ENCODE measurements at places on chromosomes 1 and 21.

DNA sequence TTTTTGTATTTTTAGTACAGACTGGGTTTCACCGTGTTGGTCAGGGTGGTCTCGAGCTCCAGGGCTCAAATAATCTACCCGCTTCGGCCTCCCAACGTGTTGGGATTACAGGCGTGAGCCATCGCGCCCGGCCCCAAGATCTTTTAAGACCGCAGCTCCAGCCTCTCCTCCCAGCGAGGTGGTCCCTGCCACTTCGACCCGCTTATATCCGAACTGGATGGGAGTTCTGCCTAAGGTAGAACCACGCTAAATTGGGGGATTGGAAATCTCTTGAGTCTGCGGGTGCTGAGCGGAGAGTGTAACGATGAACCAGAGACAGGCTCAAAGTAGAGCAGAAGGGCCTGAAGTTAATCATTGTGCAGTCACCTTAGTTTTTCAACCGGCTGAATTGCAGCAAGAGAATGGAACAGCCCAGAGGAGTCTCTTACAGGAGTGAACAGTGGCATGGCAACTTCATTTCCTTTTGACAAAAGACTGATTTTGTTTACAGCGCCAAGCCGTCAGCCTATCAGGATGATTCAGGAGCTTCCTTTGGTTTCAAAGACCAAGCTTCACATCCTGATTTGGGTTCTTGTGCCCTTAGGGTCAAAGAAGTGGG lies 726 bp upstream of the CYB5R1 start:
- DNase-seq = peak; percentile 29

DNA sequence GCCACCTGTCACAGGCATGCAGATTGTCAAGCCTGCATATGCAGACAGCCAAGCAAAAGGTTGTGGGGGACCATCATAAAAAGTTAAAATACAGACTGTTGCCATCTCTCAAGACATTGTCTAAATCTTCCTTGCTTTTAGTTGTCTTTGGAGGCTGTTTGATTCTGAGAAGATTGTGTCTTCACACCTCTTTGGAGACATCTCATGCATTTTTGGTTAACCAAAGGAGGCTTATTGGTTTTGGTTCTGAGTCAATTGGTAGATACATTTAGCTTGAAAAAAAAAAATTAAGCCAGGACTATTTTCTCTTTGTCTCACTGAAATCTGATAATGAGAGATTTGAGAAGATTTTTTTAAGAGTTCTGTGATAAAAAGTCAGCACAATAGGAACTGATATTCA lies 217.6 kb downstream of the LYPLAL1 start:
- no peak for DNase-seq

GRCh38 chr1:41765152-41765551 lies 153.6 kb downstream of the HIVEP3 start:
- no peak for DNase-seq

DNA sequence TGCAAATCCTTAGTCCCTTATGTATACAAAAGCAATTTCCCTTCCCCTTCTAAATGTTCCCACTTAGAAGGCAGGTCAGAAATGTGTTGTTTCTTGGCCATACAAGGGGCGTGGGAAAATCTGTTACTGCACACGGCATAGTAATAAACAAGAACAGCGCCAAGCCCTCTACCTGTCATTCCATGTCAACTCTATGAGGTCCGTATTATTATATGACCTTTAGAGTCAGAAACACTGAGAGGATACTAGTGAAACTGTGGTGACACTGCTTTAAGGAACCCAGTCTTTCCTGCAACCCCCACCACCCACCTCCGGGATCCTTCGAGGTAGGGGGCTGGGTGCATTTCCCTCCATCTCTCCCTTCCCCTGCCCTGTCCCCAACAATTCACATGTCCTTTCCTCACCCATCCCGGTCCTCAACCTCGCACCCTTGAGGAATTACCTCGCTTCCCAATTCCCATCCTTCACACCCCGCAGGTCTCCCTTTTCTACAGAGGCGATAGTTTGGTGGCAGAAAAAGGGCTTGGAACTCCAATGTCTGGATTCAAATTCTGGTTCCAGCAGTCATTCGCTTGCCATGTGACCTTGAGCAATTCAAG lies 647 bp downstream of the SDHB start:
- DNase-seq = no peak

DNA sequence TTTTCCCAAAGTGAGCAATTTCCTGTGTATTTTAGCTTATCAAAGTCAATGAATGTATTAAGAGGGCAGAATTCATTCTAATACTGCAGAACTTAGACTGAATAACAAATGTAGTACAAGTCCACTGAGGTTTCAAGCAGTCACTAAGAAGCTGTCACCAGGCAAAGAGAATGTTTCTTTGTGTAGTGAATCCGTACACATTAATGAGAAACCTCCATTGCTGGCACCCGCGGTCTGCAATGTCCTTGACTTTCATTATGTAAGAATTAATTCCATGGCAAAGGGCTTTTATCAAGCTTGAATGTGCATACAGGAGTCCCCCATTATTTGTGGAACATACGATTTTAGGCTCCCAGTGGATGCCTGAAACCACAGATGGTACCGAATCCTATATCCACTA lies 719.5 kb upstream of the TMPRSS15 start:
- no peak for DNase-seq

DNA sequence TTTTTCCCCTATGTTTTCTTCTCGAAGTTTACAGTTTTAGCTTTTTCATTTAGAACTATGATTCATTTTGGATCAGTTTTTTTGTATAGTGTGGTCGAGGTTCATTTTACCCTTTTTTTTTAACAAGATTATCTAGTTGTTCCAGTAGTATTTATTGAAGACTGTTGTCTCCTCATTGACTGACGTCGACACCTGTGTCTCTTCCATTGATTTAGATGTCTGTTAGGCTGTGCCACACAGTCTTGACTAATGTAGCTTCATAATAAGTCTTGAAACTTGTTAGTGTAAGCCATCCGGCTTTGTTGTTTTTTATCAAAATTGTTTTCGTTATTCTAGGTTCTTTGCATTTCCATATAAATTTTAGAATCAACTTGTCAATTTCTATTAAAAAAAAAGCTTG lies 45.2 kb downstream of the CAMSAP2 start:
- no peak for DNase-seq

DNA sequence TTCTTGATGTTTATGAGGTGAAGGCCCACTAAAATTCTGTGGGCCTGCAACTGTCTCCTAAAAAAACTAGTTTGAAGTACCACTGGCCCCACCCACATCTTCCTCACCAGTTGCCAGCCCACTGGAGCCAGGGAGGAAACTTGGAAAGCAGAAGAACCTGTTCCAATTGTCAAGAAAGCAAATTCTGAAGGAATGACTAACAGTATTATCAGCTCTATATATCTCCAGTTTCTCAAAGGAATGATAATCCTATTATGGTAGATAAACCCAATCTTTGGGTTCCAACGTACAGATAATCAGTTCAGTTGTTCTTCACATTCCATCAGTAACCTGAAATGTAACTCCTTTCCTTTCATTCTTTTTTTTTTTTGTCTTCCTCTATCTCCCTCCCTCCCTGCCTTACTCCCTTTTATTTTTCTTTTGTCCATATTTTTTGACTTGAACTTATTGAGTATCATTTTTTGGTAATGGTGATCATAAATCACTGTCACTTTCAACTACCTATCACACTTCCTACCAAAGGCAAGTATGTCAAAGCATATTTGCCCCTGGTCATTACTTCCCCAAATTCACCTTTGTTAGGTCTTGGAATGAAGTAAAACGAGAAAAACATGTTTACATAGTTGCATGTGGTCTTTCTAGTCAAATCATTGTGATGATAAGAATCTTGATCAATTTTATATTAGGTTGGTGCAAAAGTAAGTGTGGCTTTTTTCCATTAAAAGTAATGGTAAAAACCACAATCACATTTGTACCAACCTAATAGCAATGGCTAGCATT lies 943.4 kb downstream of the TTLL7 start:
- no peak for DNase-seq

- DNase-seq = no peak
These were observed 6.9 kb upstream of the TMEM269 start for GRCh38 chr1:42777852-42778251.

GRCh38 chr1:59072583-59072947 lies 224.3 kb upstream of the FGGY start:
- DNase-seq = no peak

DNA sequence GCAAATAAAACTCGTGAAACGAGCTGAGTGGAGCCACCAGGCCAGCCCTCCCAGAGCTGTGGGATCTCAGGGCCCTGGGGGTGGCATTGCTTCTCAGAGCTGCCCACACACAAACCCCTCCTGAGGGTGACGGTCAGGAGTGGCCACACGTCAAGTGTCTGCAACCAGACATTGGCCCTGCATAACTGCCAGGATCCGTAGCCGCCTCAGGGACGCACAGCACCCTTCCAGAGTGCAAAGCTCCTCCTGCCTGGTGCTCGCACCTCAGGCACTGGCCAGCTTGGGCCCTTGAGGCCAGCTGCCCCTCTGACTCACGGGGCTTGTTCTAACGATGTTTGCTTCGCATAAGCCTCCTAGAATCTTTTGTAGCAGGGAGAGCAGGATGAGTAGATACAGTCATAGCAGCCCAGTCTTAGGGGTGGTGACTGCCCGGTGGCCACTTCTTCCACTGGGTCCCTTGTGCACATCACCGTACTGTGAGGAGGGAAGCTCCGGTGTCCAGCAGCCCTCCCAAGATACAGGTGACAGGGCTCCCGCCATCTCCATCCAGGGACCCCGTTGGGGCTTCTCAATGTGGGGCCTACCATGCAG lies 5.0 kb downstream of the WNT3A start:
- no peak for DNase-seq

DNA sequence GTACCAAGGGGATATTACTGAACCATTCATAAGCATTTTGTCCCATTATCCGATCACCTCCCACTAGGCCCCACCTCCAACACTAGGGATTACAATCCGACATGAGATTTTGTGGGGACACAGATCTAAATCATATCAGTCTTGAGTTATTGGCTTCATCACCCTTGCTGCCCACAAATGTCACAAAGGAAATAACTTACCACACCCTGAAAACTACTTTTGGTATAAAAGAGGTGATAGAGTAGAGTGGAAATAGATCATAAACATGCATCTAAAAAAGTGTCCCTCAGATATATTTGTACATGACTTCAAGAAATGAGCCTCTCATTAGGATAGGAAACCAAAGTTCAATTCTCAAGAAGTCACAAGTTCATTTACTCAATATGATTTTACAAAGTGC lies 22.6 kb upstream of the FCRL3 start:
- no peak for DNase-seq

DNA sequence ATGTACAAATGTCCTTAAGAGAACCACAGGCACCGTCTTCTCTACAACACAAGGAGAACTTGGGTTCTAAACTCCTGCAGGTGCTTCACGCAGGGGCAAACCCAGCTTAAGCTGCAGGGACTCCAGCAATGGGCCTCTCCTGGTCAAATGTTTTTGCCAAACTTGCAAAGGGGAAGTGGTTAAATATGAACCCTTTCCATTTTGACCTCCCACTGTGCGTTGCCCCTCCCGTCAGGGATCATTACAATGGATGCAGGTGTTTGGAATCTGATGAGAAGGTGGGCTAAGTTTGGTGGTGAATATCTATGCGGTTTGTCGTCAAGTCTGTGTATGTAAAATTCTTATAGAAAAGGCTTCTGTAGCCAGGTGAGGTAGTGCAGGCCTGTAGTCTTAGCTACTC lies 29.1 kb upstream of the SLC25A33 start:
- no peak for DNase-seq

- DNase-seq = no peak
These were observed 3.9 kb upstream of the AIRE start for GRCh38 chr21:44281801-44282200.

GRCh38 chr1:198677871-198678270 lies 39.0 kb downstream of the PTPRC start:
- no peak for DNase-seq

DNA sequence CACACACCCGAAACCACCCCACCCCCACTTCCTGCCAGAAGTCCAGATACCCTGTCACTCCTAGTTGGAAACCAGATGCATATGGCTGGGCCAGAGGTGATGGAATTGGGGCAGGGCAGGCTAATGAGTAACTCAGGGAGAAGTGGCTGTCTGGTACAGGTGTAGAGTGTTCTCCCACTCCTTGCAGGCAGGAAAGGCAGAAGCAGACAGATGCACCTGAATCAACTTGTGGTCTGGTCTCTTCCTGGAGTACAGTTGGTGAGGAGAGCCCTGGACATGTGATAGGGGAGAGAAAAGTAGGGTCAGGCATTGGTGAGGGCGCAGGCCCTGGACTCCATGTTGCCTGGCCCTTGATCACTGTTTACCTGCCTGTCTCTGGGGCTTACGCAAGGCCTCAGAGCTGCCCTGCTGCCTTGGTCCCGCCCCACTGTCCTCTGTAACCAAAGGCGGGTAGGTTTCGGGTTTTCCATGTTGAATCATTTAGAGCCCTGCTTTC lies 2.5 kb downstream of the CGN start:
- no peak for DNase-seq

- DNase-seq = no peak
These were observed 6.6 kb downstream of the BCAN start for GRCh38 chr1:156648496-156648895.

DNA sequence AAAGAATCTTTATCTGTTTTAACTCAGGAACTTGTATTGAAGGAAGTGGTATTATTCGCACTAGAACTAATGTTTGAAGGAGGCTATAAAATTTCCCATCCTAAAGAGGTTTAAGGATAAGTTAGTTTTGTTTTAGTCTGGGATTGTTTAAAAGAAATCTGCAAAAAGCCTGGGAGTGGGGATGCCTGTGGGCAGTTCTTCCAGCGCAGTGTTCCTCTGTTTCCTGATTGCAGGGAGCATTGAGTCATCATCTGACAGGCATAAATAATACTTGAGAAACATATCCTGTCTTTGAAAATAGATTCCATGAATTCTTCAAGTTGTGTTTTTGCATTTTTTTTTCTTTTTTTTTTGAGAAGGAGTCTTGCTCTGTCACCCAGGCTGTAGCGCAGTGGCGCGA lies 350.8 kb upstream of the PTBP2 start:
- DNase-seq = no peak

DNA sequence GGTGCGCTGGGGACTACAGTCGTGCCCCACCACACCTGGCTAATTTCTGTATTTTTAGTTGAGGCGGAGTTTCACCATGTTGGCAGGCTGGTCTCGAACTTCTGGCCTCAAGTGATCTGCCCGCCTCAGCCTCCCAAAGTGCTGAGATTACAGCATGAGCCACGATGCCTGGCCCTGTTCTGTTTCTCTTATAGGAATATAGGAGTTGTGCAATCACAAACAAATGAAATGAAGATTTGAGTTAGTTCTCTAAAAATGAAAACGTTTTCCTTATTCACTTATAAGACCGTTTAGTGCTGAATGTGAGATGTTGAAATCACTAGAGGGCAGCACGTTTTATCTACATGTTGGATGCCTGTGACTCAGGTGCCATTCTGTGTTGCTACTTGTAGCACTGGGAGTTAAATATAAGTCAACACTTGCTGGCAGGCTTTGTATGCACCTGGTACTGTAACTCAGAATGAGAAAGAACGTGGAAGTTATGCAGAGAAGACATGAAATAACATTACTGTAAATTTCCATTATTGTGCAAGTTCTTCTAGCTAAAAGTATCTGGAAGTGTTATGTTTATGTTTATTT lies 45.8 kb downstream of the MIGA1 start:
- no peak for DNase-seq

- no peak for DNase-seq
These were observed 7.0 kb downstream of the NTNG1 start for GRCh38 chr1:107147843-107148242.

GRCh38 chr1:219120624-219121544 lies 52.8 kb upstream of the LYPLAL1 start:
- DNase-seq = no peak
